ENCODE measurements at places on chromosomes 11 and 22.

GRCh38 chr22:18075720-18076497 lies 1.9 kb upstream of the PEX26 start:
- peak; percentile 41 for DNase-seq

DNA sequence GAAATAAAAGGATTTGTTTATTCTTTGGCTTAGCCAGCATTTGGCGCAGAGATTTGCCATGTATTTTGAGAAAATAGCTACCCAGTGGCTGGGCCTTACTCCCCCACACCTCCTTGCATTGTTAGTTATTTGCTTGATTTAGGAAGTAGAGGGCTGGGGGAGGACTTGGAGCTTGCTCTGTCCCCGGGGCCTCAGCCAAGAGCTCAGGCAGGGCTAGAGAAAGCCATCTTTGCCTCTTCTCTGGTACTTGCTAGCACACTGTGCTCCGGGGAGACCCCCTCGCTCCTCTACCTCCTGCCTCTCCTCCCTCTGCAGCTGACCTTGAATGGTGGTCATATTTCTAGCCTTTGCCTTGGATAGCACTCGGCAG lies 93.0 kb downstream of the SCN3B start:
- no peak for DNase-seq

- DNase-seq, result no peak
Observed at GRCh38 chr11:7573193-7573557, 59.4 kb downstream of the PPFIBP2 start.

GRCh38 chr11:17733261-17733660 lies 1.3 kb upstream of the KCNC1 start:
- no peak for DNase-seq

GRCh38 chr11:128492461-128492860 lies 94.9 kb downstream of the ETS1 start:
- no peak for DNase-seq

DNA sequence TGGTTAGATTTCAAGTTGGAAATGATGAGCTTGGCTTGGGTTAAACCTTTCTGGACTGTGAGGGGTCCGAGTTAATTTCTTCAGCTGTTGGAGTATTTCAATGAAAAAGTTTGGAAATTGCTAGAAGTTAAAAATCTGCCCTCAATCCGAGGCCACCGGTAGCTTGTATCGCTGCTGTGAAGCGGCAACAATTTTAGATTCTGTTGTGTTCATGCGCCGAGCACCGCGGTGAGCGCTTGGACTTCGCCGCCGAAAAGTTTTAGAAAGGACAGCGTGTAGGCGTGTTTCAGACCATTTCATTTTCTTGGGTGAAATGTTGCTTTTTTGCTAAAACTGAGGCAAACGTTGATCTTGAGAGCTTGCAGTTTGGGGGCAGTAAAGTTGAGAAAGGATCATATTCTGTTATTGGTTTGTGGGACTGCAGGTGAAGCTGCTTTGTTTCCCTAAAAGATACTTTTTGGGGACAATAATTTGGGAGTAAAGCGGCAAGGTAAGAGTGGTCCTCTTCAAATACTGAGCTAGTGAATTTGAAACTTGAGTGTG lies 928 bp downstream of the FBXO7 start:
- peak; percentile 20 for DNase-seq

Data from CD4-positive, alpha-beta T cell treated with Interleukin-4 for 1 hour (primary cell).